ENCODE measurements at places on chromosomes 2 and 18.

GRCh38 chr2:172991031-172991430 is 84.6 kb upstream of the MAP3K20 start:
- no peak for DNase-seq

DNA sequence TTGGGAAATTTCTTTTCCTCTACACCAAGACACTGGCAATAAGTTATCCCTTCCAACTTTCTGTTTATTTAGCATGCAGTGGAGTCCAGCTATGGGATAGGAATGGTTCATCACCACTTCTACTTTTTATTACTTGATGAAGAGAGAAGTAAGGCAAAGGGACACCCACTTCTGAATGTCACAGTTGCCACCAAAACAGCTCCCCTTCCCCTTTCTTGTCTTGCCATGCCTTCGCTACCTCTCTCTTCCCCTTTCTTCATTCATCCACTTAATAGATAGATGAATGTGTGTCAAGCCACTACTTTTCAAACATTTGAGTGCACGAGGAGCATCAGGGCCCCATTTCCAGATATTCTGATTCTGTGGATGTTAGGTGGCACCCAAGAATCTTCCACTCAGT is 59.6 kb downstream of the KCTD18 start:
- DNase-seq, result peak; percentile 20

GRCh38 chr2:39119732-39120520 is 925 bp downstream of the SOS1 start:
- DNase-seq, result peak; percentile 70

DNA sequence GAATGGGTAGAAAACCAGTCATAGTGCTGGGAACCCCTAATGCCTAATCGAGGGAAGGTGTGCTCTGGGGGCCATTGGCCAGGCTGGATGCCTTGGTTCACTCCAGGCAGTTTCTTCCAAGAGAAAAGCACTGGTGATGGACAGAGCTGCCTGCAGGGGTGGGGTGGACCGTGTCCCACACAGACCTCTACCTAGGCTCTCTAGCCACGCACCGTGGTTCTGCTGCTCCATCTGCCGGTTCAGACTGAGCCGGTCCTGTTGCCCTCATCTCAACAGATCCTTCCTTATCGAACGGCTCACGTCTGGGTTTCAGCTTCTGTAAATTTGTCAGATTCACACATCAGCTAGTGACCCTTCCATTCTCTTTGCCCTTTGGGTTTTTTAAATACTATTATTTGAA is 46.4 kb downstream of the RALB start:
- no peak for DNase-seq

GRCh38 chr2:83874066-83874465 is 585.0 kb downstream of the SUCLG1 start:
- DNase-seq, result no peak
